Effector CD8-positive, alpha-beta T cell (primary cell): ENCODE measurements at places on chromosomes 11 and 22.

GRCh38 chr11:121032546-121032945 is 8.6 kb downstream of the TBCEL start:
- DNase-seq, result no peak

DNA sequence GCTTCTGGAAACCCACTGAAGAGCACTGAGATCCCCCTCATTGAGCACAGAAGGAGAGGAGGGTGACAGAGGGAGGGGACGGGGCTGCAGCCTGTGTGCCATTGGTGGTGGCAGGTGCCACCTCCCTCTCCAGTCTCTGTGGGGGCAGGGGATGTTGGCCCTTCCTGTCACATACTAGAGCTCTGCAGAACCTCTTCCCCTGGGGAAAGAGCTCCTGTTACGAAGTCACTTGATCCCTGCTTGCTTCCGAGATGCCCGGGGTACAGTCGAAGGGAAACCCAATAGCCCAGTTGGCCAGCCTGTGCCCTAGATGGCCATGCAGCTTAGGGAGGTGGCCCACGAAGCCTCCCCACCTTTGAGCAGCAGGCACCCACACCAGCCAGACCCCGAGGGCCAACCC is 29.4 kb downstream of the DAGLA start:
- no peak for DNase-seq

- DNase-seq, result no peak
Observed at GRCh38 chr11:45225961-45226871, 59.9 kb downstream of the SYT13 start.

DNA sequence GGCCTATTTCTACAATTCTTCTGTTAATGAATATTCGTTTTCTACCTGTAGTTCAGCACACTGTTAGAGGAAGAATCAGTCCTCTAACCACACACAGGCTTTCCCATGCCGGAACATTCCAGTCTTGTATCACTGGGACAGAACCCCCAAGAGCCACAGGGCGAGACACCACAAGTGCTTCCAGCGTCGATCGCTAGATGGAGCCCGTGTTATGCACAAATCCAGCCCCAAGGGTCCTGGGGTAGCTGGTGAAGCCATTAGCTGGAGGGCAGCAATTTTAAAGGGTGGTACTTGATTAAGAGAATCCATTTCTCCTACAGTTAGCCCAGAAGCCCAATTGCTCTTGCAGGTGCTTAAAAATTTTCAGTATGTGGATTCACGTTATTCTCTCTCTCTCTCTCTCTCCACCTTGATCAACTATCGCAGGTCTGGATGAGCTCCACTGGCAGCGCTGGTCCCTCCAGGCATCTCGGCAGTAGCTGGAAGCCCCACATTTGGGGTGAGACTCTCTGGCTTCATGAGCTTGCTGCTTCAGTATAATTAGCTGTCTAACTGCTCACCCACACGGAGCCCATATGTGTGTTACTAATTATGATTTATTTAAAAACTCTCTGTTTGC is 148.2 kb upstream of the SNX19 start:
- DNase-seq, result no peak

DNA sequence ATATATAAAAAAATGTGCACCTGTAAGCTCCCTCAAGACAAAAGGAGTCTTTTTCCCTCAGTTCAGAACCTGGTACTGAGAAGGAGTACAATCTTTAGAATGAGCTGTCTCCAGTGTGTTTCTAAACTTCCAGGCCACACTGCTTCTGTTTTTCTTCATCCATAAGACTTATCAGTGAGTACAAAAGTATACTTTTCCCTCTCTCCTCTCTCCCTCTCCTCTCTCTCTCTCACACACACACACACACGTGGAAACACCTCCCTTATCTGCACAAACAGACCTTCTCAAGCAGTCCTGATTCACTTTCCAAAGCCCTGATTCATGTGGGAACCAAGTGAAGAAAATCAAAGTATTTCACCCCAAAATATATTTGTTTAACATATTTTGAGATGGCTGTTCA is 220.7 kb upstream of the UBASH3B start:
- DNase-seq, result no peak

- no peak for DNase-seq
Observed at GRCh38 chr11:128061281-128061871, 526.0 kb downstream of the ETS1 start.

GRCh38 chr11:3086114-3086513 is 28.9 kb upstream of the CARS1 start:
- no peak for DNase-seq

GRCh38 chr11:94974178-94974577 is 669 bp downstream of the KDM4D start:
- no peak for DNase-seq

DNA sequence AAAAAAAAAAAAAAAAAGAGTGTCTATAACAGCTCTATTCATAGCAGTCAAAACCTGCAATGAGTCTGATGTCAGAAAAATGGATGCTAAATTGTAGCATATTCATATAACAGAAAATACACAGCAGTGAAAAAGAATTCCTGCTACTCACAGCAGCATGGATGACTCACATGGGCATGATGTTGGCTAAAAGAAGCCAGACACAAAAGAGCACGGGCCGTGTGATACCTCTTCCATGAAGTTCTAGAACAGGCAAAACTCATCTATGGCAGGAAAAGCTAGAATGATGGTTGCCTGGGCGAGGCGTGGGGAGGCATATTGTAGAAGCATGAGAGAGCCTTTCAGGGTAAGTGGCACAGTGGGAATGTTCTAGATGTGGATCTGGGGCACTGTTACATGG is 18.9 kb downstream of the PLAAT3 start:
- no peak for DNase-seq

DNA sequence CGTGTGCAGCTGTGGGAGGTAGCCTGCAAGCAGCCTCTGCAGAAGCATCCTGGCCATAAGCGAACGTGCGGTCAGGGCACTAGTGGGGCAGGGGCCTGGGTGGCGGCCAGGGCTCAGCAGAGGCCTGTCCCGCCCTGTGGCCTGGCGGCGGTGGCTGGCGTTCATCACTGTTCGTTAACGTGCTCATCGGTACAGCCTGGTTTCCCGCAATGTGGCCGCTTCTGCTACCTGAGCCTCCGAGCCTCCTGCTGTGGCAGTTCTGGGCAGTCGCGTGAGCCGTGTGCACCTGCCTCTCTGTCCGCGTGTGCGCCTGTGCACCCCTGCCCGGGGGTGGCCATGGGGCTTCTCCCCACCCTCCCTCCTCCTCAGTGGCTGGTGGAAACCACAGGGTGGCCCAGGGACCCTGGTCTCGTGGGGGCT is 117.9 kb downstream of the KCNQ1OT1 start:
- no peak for DNase-seq

GRCh38 chr11:115065830-115066664 is 387.7 kb downstream of the NXPE2 start:
- DNase-seq, result no peak

- DNase-seq, result no peak
Observed at GRCh38 chr22:36773935-36774334, 2.0 kb downstream of the IFT27 start.

DNA sequence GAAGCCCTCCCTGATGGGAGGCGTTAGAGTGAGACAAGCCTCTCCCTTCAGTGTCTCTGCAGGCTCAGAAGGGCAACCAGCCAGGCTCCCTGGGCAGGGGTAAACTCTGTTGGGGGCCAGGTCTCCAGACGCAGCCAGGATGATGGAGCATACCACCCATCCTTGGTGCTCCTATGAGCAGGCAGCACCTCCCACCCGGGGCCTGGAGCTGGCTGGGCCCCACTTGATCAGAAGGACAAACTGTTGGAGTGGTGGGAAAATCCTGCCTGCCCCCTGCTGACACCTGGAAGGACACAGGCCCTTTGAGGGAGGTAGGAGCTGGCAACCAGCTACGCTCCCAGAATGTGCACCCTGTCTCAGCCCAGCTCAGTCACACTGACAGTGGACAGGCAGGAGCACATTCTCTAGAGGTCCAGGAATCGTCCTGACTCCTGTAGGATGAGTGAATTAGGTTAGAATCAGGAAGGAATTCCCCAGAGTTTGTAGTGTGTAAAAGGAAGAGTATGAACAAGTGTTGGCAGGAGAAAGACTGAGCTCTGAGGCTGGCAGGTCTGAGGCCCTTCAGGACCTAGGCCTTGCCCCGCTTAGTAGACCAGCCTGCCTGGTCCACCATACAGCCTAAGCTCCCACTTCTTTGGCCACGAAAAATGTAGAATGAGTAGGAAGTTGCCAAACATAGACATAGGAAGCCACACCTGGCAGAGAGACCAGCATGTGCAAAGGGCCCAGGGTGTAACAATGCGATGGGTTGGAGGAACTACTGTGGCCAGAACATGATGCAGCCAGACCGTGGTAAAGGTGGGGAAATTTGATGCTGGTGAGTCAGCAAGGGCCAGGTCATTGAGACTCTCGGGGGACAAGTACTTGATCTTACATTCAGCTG is 19.1 kb downstream of the ARHGEF17 start:
- DNase-seq, result no peak
